ENCODE measurements at places on chromosomes 6 and 20.

GRCh38 chr6:89483111-89483720 lies 50.3 kb downstream of the ANKRD6 start:
- DNase-seq: no peak

DNA sequence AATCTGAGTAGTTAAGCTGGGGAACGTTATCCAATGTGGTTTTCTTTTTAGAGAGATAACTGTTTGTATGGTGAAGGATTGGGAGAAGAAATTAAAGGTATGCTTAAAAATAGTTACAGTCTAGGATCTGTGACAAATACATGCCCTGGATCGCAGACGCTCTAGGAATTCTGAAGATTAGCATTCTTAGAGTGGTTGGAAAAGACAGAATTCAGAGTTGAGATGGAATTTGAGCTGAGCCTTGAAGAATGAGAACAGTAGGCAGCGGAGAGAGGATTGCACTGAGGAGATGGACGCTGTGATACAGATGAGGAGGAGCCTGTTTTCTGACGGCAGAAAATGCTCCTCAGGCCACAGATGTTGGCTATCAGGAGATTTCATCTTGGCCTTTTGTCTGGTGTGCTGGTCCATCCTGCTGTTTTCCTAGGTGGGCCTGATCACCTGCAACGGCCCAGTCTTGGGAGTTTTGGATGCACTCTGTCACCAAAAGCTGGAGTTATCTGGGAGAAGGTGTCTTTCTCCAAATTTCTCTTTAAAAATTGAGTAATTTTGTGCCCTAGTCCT lies 48.3 kb upstream of the KIF25 start:
- no peak for DNase-seq

DNA sequence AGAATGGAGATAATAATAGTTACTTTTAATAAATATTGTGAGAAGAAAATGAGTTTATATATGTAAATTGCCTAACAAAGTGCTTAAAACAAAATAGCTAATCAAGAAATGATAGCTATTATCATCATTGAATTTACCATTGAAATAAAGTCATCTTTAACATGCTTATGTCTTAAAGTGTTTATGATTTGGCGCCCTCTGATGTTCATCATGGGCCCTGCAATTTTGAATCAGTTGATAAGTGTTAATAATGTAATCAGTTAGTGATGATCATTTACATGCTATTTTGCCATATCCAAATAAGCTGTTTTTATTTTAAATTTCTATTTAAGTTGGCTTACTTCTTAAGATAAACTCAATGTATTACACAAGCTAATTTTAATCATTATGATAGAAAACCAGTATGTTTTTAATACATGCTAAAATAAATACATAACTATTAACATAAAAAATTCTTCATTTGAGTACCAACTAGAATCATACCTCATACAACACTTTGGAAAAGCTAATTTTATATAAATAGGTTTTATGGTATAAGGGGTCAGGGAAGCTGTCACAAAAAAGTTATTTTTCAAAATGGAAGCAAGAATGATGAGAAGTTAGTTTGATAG lies 39.2 kb upstream of the TPD52L1 start:
- DNase-seq: peak; percentile 27

- DNase-seq: no peak
These were observed 64.5 kb upstream of the PMEPA1 start for GRCh38 chr20:57774111-57774880.

- peak; percentile 47 for DNase-seq
These were observed 902 bp downstream of the SAMHD1 start for GRCh38 chr20:36950414-36951197.

DNA sequence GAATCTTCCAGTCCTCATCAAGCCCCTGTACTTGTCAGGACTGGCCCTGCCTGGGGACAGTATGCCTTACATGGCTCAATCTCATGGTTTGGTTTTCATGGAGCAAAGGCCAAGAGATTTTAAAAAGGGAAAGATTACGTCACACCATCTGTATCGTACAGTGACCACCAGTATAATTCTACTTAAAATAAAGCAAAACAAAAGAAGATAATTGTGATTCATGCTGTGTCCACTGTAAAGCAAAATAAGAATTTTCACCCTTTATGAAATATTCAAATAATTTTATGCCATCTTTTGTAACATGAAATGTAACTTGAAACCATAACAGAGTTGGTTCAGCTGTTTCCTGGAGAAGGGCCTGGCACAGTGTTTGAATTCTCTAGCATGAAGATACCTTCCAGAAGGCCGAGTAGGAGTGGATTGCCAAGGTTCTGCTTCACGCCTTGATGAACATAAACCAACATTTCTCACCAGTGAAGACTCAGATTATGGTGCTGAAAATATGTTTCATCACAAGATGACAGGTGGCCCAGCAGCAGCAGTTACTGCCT lies 486.5 kb downstream of the RFPL4B start:
- DNase-seq: no peak

GRCh38 chr6:38078671-38079070 lies 259.1 kb downstream of the ZFAND3 start:
- no peak for DNase-seq

DNA sequence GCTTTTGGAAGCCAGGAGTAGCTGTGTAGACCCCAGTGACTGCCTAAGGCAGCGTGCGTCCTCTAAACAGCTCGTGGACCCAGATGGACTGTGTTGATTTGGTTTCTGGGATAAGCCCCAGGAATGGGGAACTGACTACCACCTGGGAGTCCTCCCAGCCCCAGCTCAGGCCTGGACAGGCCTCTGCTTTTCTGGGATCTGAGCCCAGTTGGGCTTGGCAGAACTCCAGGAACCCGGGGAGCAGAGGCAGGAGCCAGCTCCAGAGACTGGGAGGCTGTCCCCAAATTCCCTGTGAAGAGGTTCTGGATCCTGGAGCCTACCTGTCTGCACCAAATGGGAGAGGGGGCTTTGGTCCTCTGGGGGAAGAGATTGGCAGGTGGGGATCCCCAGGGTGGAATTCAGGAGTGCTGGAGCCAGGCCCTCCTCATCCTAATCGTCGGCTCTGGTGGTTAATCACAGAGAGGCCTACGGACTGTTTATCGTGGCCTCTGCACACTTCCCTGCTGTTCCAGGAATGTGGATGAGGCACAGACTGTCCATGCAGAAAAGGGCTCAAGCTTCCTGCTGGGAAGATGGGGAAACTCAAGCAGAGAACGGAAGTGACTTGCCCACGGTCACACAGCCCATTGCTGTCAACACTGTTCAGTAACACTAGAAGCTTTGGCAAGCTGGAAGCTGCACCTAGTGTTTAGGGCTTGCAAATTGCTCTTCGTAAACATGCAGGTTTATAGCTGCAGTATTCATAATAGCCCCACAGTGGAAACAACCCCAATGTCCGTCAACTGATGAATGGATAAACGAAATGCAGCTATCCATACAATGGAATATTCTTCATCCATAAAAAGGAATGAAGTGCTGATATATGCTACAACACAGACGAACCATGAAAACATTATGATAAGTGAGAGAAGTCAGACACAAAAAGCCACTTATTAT lies 100.6 kb downstream of the KCNB1 start:
- DNase-seq: no peak

DNA sequence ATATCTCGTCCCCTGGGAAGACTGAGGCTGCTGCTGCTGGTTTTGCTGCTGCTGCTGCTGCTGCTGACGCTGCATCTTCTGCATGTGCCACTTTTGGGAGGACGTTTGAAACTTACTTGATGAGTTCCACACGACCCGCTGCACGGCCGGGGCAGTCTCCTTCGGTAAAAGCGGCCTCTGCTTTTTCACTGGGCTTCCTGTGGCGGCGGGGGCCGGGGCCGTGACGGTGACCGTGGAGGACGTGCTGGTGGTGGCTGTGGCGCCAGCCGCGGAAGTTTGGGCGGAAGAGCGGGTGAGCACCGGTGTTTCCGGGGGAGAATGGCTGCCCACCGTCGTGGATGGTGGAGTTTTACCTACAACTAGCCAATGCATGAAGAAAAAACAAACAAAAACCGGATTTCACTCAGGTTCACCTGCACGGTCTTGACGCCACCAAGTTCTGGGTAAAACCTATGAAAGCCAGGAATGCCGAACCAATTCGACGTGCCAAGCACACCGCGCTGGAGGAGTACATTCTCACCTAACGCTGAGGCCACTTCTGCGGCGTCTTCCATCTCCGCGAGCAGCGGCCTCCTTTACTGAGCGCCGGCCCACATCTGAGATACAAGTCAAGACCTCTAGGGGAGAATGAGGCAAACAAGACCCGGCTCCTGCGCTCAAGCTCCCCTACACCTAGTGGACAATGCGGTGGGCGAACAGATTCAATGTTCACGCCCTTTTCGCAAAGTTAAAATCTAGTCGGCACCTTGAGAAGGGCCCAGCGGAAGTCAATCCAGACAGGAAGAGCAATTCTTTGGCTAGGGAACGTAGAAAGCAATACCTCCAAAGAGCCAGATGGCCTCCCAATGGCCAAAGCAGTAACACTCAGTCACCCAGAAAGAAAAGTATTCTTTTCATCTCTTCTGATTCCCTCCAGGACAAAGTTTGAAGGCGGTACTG lies 117.5 kb downstream of the ZMYND8 start:
- no peak for DNase-seq

- DNase-seq: no peak
These were observed 36.1 kb downstream of the F13A1 start for GRCh38 chr6:6284221-6284966.

- no peak for DNase-seq
These were observed 160.3 kb downstream of the EYA2 start for GRCh38 chr20:47054945-47055344.

GRCh38 chr6:130407032-130407431 lies 41.2 kb downstream of the TMEM200A start:
- no peak for DNase-seq

- DNase-seq: no peak
These were observed 7.1 kb downstream of the VEGFA start for GRCh38 chr6:43776799-43777776.

DNA sequence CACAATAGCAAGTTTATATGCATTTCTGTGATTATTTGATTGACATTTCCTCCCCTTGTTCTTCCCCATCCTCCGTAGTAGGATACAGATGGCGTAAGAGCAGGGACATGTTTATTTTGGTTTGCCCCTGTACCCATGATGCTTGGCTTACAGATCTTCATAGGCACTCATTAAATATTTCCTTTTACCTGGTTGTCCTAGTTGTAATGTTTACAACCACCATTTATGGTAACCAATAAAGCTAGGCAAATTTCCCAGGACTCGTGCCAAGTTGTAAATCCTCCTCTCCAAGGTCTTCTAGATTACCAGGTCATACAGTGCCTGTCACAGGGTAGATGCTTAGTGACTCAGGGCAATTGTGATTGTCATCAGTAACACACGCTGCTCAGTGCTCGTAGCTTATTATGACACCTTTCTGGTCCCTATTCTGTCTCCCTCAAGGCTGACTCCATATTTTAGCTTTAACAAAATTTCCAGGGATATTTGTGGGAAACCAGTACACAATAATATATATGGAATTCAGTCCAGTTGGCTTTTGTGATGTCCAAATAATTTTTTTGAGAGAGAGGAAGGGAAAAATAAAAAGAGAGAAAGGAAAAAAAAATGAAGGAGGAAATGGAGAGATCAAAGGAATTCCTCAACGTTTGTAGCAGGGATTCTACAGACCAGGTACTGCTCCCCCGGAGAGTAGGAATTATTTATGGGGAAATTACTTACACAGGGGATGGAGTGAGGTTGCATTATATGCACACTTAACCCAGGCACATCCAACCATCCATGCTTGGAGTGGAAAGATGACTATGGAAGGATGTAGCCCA lies 24.6 kb downstream of the CYP24A1 start:
- DNase-seq: no peak

DNA sequence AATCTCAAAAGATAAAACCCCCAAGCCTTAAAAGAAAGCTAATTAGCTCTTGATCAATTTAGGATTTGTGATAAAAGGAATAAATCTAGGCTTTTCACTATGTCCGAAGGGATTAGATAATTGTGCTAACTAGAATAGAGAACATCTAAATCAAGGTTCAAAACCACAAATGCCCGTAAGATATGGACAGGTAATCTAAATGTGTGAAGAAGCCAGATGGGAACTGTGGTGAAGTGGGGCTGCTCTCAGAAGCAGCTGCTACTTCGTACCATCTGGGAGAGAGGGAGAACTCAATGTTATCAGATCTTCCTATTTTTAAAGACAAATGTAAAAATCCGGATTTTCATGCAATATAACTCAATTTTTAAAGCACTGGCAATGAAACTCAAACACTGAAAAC lies 44.2 kb downstream of the NCOA6 start:
- no peak for DNase-seq

GRCh38 chr6:125866433-125866832 lies 75.7 kb downstream of the NCOA7 start:
- DNase-seq: no peak
